CD8-positive, alpha-beta memory T cell (primary cell): ENCODE measurements at places on chromosomes 7 and 10.

- DNase-seq, result no peak
Observed at GRCh38 chr7:72674394-72674793, 153.6 kb downstream of the TYW1B start.

GRCh38 chr7:150621376-150621775 lies 10.8 kb downstream of the GIMAP6 start:
- no peak for DNase-seq

GRCh38 chr10:16852624-16853023 lies 35.4 kb upstream of the RSU1 start:
- no peak for DNase-seq

- no peak for DNase-seq
Observed at GRCh38 chr10:112532189-112532588, 85.2 kb downstream of the VTI1A start.

GRCh38 chr7:147670759-147671158 lies 919.8 kb upstream of the C7orf33 start:
- no peak for DNase-seq

DNA sequence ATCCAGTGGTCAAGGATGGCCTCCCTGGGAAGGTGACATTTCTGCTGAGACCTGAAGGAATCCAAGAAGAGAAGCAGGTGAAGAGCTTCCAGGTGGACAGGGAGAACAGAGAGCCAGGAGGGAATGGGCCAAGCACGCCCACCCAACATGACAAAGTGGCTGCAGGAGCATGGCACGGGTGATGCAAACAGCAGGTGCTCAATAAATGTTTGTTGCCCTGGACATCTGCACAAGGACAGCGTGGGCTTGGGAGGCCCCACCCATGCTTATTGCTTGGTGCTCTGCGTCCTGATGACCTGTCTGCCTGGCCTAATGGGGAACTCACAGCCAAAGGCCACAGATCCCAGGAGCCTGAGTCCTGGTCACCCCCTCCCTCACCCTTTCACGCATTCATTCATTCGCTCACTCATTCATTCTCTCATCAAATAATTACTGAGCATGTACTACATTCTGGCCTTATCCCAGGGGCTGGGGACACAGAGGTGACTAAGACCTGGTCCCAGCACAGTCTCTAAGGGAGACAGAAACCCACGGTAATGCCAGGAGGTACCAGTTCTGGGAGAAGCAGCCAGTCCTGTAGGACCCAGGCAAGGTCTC lies 13.1 kb downstream of the RHBDD2 start:
- DNase-seq, result no peak
